ENCODE measurements at places on chromosomes 4 and X.

GRCh38 chrX:19793471-19793870 lies 93.9 kb downstream of the SH3KBP1 start:
- no peak for DNase-seq

GRCh38 chrX:123851079-123851478 lies 8.8 kb upstream of the XIAP start:
- no peak for DNase-seq

GRCh38 chrX:106286053-106286650 lies 118.0 kb downstream of the PWWP3B start:
- no peak for DNase-seq

DNA sequence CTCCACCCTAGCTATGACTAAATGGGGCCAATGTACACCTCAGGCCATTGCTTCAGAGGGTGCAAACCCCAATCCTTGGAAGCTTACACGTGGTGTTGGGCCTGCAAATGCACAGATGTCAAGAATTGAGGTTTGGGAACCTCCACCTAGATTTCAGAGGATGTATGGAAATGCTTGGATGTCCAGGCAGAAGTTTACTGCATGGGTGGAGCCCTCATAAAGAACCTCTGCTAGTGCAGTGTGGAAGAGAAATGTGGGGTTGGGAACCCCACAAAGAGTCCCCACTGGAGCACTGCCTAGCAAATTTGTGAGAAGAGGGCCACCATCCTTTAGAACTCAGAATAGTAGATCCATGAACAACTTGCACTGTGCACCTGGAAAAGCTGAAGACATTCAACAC lies 284.1 kb downstream of the ANTXR2 start:
- no peak for DNase-seq

DNA sequence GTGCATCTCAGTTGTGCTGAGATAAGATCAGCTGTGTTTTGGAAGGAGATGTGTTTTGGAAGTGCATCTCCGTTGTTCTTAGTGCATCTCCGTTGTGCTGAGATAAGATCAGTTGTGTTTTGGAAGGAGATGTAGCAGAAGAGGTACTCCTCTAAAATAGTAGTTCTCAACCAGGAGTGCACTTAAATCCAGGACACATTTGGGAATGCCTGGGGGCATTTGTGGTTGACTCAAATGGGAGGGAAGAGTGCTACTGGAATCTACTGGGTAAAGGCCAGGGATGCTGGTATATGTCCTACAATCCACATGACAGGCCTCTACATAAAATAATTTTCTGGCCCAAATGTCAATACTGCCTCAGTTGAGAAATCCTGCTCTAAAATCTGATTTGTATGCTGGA lies 70.8 kb upstream of the CHRDL1 start:
- no peak for DNase-seq

GRCh38 chrX:15549189-15550012 lies 48.8 kb downstream of the BMX start:
- DNase-seq: no peak

DNA sequence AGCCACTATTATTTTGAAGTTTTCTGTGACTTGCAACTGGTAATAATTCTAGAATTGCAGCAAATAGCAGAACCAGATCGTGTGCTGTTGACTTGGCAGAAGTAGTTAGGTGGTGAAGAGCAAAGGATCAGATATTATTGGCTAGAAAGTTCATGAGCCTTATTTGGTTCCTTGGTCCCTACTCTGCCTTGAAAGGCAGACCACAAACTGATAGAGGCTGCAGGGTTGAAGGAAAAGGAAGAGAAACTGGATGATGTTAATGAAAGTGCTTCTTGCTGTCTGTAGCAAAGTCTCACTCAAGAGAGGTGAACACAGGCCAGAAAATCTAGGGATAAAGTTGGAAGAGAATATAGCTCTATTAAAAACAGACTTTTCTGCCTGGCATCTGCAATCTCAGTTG lies 41.2 kb upstream of the RNF150 start:
- no peak for DNase-seq

- DNase-seq: no peak
Measured at GRCh38 chrX:95907081-95907480, 777.6 kb upstream of the DIAPH2 start.

DNA sequence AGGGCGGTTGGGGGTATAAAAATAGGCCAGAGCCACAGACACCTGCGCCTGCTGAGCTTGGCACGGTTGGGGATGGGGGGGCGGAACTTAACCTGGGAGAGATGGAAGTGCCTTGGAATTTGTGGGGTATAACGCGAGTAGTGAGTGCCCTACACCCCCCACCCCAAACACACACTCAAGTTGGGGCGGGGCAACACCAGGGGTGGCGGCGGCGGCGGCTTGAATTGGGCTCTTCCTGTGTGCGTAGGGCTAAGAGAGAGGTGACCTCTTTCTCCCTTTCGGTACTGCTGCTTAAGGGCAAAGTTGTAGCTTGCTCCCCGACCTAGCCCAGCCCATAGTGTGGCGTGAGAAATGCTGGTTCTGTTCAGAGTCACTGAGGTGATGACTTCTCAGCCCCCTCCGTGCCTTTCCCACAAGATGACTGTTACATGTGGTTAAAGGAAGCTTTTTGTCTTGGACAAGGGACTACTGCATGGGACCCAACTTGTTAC lies 839 bp downstream of the STK26 start:
- DNase-seq: no peak

- DNase-seq: no peak
Measured at GRCh38 chrX:53211391-53211978, 13.5 kb downstream of the KDM5C start.

DNA sequence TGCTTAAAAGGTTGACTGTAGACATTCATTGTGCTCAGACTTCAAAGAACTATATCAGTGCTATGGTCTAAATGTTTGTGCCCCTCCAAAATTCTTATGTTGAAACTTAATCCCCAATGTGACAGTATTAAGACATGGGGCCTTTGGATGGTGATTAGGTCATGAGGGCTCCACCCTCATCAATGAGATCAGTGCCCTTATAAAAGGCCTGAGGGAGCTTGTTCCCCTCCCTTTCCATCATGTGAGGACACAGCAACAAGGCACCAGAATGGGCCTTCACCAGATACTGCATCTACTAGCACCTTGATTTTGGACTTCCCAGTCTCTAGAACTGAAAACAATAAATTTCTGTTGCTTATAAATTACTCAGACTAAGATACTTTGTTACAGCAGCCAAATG lies 28.3 kb downstream of the CLOCK start:
- DNase-seq: no peak

DNA sequence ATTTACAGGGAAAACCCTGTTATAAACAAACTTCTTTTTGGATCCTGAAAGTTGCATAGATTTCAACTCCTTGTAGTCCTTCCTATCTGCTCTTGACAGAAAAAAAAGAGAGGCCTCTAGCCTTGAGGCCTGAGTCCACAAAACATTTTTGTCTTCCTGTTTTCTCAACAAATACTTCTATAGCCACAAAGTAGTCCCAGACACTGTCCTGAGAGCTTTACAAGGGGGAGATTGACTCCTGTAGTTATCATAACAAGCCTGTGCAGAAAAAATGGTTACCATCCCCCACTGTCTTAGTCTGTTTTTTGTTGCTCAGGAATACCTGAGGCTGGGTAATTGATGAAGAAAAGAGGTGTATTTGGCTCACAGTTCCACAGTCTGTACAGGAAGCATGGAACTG lies 35.2 kb downstream of the PCDH7 start:
- DNase-seq: no peak

DNA sequence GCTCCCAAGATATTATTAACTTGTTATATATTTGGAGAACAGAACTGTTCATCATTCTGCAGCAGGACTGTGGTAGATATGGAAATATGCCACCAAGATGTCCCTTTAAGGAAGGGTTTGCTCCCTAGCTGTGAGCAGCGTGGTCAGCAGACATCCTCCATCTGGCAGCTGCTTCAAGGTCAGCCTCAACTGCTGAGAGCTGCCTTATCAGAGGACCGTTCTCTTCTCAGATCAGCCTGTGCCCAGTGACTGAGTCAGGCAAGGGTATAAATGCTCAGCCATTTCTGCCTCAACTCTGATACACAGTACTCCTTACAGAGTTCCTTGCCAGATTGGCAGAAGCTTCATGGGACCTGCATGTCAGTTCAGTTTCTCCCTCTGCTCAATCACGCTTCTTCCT lies 63.4 kb upstream of the MAGEB2 start:
- DNase-seq: no peak

DNA sequence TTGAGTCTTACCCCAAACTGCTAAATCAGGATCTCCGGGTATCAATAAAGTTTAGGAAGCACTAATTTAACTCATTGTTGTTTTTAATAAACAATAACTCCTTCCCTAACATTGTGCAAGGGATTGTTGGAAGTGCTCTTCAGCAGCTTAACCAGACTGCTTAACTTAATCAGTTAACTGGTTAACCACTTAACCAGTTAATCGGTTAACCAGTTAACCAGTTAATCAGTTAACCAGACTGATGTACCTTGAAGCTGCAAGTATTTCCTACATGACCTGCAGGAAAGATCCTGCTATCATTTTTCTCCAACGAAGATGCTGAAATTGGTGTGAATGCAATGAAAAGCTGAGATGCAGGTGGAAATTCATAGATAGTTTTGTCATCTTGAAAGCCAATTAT lies 40.1 kb upstream of the AP1S2 start:
- DNase-seq: no peak

DNA sequence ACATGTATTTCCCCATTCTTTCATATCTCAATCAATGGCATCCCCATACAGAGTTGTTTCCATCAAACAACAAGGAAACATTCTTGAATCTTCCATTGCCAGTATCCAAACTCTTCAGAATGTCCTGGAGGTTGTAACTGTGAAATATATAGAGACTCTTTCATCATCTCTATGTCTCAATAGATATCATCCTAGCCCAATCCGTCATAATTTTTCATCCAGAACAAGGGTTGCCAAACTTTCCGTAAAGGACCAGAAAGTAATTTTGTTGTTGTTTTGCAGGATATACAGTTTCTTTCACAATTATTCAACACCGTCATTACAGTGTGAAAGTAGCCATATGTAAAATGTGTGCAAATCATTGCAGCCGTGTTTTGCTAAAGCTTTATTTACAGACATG lies 15.2 kb upstream of the CXCL6 start:
- no peak for DNase-seq

- DNase-seq: no peak
Measured at GRCh38 chrX:115452251-115452650, 108.7 kb upstream of the PLS3 start.

DNA sequence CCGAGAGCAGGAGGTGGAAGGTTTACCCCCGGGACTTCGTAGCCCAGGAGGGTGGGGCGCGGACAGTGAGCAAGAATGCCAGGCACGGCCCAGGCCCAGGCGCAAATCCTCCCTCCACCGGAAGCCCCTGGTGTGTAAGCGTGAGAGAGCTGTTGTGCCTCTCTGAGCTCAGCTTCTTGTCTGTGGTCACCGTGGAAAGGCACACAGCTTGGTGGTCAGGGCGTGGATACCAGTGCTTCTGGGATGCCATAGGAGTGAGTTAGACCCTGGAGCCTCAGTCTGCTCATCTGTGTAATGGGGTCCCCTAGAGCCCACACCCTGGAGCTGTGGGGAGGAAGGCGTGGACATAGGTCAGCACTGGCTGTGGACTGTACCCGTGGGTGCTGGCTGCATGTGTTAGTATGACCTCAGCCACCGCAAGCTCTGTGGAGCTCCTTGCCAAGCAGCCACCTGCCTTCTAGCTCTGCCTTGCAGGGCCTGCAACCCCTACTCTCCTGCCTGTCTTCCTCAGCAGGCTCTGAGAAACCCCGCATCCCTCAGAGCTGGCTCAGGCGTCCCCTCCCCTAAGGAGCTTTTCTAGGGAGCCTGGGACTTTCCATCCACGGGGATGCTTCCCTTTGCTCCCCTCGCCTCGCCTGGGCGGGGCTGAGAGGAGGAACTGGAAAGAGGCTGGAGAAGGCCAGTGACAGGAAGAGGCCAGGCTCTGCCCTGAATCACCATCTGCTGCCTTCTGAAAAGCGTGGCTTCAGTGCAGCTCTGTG lies 28.0 kb upstream of the AFAP1 start:
- DNase-seq: no peak

DNA sequence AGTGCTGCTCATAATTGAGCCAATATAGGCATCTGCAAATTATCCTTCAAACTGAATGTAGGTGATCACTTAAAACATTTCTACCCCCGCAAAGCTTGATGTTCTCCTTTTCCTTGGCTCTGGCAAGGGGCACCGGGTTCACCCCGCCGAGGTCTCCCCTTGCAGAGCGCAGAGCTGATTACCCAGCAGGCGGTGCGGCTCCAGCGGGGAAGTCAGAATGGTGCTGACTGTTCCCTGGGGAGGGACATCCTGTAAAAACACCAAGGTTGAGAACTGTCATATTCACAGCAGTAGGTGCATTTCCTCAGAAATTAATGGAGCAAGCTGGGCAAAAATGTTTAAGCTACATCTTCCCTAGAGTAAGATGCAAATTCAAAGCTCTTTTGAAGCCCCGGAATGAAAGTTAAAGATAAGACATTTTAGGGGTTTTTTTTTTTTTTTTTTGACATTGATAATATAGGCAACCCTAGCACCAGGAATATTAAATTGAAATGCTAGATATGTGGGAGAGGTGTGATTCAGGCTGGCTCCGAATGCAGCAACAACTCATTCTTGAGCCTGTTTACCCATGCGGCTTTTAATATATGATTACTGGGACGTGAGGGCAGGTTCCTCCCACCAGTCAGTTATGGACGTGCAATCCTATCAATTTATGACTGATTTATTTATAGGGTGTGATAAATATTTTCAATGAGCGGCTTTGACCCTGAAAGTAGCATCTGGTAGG lies 767.3 kb upstream of the TENM3 start:
- DNase-seq: no peak

DNA sequence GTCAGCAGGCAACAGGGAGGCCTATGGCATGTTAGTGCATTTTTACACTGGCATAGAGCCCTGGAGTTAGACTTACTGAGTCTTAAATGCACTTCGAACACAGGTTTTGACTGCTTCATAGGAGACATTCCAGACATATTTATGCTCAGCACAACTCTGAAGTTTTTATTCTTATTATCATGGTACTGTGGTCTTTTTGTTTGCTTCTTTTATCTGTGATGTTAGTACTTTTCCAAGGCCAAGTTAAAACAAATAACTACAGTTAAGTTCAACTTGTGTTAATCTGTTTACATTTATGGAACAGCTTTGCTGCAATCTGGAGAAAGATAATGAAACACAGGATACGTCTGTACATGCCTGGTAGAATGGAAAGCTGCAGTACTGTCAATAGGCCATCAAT lies 76.5 kb downstream of the COL4A5 start:
- no peak for DNase-seq

- no peak for DNase-seq
Measured at GRCh38 chrX:31287861-31288260, 216.0 kb upstream of the FTHL17 start.

- no peak for DNase-seq
Measured at GRCh38 chr4:159104694-159105414, 2.0 kb downstream of the RAPGEF2 start.

- no peak for DNase-seq
Measured at GRCh38 chr4:89222170-89222569, 85.4 kb downstream of the GPRIN3 start.

DNA sequence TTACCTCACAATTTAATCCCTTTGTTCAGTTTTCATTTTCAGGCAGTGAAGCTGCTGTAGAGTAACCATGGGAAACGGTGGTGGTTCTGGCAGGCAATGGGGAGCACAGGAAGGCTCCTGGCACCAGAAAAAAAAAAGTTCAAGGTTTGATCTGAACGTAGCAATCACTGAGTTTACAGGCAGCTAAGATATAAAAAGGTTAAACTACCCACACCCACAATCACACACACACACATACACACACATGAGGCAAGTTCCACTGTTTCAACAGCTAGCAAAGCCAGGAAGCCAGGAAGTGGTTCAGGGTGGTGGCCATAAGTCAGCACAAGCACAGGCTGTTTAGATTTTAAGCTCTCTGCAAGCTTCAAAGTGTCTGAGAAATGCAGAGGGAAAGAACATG lies at the start of gene SULT1B1:
Gene SULT1B1, minus strand, starts transcription at position 166 of the 400 bp plus-strand sequence. CDS start 5,403 bp downstream, outside the sequence.
- DNase-seq: no peak

Measured in NCI-H1436 (cell line).